ENCODE measurements at places on chromosomes 2 and 18. TPM values are rescaled to one million over a fixed set of nuclear protein-coding genes. Genes with fewer than 3 reads are reported as not detected.

GRCh38 chr2:241939541-241939940 is 70.0 kb downstream of the RTP5 start:
- no peak for DNase-seq

DNA sequence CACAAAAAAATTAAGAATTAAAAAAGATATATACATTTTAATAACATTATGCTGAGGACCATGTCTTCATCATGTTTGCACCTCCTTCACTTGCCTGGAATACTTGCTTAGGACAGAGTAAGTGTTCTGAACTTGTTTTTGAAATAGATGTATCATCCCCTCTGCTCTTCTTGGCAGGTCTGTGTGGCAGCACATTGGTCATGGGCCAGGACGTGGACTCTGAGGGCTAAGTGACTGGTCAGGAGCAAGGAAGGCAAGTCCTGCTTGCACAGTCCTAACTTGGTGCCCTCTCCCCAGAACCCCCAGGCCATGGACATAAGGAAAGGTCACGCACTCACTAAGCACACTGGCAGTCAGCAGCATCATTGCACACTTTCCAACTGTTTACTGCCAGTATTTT is 95.8 kb downstream of the PTPRM start:
- no peak for DNase-seq

GRCh38 chr18:36688020-36688965 is 140.5 kb downstream of the TPGS2 start:
- no peak for DNase-seq

GRCh38 chr18:24546307-24546706 is 85.9 kb downstream of the HRH4 start:
- DNase-seq, result no peak

GRCh38 chr2:36411962-36412444 is 56.4 kb downstream of the CRIM1 start:
- no peak for DNase-seq

DNA sequence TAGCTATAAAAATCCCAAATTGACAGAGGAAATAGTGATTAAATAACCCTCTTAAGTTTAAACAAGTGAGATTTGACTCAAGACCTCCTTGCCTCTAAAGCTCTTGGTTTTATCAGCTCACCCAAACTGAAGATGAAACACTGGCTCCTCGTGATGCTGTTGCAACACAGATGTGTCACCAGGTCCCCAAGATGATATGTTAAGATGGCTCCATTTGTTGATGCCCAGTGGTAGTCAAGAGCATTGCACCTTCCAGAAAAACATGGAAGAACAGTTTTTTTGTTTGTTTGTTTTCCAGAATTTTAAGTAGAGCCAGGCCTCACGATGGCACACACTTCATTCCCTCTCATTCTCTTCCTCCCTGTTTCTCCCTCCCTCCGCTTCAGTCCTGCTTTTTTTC is 399.8 kb downstream of the TXNL1 start:
- DNase-seq, result no peak

- DNase-seq, result no peak
Observed at GRCh38 chr2:114579542-114579941, 137.1 kb downstream of the DPP10 start.

GRCh38 chr2:197713271-197713670 is 8.1 kb downstream of the MARS2 start:
- DNase-seq, result no peak

Gene KIDINS220
- total RNA-seq, result 85.7 TPM

Gene SFT2D3
- 8.6 TPM for total RNA-seq

Gene ALPI
- total RNA-seq, result not detected

Gene COL3A1
- total RNA-seq, result 402 TPM

Gene SP5
- total RNA-seq, result 4.6 TPM
